Anterior cingulate cortex (tissue), 58 donors: ENCODE measurements at places on chromosomes 4 and X.

DNA sequence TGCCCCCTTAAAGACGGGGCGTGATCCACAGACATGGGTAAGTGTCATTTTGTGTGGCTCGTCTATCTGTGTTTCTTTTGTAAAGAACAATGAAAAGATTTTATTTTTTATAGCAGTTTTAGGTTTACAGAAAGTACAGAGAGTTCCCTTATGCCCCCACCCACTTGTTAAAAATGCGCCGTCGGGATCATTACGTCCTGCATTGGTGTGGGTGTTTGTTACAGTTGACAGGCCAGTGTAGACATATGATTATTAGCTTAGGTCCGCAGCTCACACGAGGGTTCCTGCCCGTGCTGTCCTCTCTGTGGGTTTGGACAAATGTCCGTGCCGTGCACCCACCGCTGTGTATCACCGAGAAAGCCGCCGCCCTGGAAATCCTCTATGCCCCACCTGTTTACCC lies 50.5 kb downstream of the RGS12 start:
- DNase-seq = no peak

- no peak for DNase-seq
Observed at GRCh38 chr4:62881901-62882300, 1527.3 kb downstream of the TECRL start.

DNA sequence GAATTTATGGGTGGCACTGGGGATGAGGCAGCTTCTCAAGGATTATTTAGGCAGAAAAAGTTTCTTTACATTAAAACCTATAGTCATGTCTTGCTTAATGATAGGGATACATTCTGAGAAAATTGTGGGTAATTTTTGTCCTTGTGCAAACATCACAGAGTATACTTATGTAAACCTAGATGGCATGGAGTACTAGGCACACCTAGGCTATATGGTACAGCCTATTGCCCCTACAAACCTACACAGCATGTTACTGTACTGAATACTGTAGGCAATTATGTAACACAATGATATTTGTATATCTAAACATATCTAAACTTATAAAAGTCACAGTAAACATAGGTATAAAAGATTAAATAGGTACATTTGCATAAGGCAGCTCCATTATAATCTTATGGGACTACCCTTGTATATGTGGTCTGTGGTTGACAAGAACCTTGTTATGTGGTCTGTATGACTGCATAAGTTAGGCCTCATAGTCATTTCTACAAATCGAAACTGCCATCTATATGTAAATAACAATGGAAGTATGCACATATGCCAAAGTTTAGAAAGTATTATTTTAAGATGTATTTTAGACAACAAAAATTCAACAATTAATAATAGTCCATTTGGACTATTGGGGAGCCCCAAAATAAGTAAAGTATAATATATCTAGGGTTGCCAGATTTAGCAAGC lies 87.3 kb downstream of the CFAP299 start:
- no peak for DNase-seq

- DNase-seq = no peak
Observed at GRCh38 chr4:117637347-117637746, 396.9 kb upstream of the NDST3 start.

DNA sequence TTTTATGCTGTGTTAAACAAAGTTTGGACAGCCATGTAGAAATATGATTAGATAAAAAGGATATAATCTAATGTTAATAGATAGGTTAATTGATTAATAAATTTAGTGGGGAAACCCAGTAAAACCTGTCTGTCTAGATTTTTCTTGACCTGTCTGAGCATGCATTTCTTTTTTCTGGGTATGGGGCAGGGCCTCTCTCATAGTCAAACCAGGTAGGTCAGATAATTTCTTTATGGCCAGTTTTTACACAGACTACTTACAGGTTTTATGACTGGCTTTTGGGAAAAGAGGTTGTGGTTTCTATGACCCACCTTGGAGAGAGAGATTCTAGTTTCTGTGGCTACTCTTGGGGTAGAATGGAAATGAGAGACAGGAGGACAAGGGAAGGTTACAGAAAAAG lies 135.6 kb upstream of the EPHA5 start:
- DNase-seq = no peak

GRCh38 chrX:599837-600715 lies 30.5 kb upstream of the SHOX start:
- no peak for DNase-seq

GRCh38 chr4:138111462-138112000 lies 130.6 kb downstream of the SLC7A11 start:
- DNase-seq = no peak
